ENCODE measurements at places on chromosomes 3 and 15.

- DNase-seq, result no peak
Observed at GRCh38 chr3:15280853-15281532, 51.4 kb downstream of the SH3BP5 start.

DNA sequence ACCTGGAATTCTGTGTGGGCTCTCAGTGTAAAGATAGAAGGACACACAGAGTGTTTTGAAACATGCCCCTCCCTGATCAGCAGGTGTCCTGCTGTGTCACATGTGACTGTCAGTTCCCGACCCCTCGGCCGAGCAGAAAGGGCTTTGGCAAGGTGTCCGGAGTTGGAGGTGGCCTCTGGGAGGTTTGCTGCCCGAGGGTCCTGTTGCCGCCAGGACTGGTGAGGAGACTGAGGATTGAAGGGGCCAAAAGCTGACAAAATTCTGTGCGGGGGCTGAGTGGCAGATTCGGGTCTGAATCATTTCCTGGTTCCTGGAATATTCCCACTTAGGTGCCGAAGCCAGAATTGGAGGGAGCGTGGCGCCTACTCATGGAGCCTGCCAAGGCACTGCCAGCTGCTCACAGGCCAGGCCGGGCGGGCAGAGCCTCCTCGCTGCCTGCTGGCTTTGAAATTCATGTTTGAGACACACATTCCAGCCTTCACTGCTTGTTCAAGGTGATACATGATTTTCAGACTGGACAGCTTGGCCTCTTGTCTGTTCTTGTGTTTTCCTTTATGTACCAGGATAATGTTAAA lies 83.8 kb downstream of the APBA2 start:
- no peak for DNase-seq

DNA sequence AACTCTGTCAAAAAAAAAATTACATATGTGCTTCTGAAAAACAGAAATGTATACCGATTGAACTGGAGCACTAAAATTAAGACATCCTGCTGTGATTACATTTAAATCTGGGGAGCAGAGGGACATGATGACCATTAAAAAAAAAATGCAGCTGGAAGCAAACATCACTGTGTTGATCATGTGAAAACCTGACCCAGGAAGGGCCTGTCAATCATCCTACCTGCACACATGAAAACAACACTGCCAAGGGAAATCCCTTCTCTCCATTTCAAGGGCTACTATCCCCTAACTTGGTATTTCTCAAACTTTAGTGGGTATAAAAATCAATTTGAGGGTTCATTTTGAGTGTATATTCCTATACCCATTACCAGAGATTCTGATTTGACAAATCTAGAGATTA lies 719.9 kb upstream of the CBLB start:
- DNase-seq, result no peak

DNA sequence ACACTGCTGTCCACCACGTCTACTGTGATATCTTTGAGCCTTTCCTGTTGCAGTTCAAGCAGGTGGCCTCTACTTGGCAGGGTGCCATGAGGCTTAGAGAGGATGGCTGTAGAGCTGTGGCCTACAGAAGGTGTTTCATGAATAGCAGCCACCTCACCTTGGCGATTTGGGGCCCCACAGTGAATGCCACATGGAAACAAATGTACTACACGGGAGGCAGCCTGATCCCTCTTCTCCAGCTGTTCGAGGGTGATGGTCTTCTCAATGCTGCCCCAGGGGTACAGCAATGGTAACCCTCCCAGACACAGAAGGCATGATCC lies 70.7 kb downstream of the FAM43A start:
- DNase-seq, result no peak

Data from CD4-positive, alpha-beta T cell treated with Interferon gamma for 1 hour (primary cell).